ENCODE measurements at places on chromosomes 2 and 18.

- DNase-seq, result no peak
Observed at GRCh38 chr2:74719066-74719465, 65.0 kb downstream of the SEMA4F start.

- DNase-seq, result no peak
Observed at GRCh38 chr2:199441759-199442158, 16.0 kb downstream of the SATB2 start.

GRCh38 chr18:6284761-6285160 lies 129.9 kb downstream of the L3MBTL4 start:
- no peak for DNase-seq

GRCh38 chr2:66236067-66236685 lies 198.7 kb upstream of the MEIS1 start:
- DNase-seq, result no peak

DNA sequence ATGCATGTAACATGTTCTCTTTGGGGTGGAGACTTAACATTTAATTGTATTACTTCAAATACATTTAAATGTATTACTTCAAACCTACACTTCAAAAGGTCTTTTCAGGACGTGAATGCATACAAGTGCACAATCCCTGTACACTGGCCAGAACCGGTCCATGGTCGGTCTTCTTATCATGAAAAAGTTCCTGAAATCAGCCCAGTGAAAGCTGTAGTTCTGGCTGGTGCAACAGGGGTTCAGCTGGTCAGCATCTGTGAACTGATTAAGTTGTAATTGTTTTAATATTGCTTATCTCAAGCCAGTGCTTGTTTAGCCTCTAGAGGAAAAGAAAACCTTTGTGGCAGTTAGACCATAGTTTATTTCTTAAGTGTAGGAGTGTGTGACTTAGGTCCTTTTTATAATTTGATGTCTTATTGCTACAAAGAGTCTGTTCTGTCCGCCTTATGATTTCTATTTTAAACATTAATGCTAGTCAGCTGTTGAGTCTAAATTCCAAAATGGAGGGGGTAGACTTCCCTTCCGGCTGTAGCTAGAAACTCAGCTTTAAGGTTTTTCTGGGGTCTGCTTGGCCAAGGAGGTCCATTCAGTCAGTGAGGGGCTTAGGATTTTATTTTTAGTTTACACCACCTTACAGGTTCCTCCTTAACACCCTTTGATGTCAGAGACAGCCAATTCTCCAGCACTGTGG lies 768 bp upstream of the CYBRD1 start:
- no peak for DNase-seq

GRCh38 chr2:57862153-57862552 lies 184.5 kb upstream of the VRK2 start:
- no peak for DNase-seq

DNA sequence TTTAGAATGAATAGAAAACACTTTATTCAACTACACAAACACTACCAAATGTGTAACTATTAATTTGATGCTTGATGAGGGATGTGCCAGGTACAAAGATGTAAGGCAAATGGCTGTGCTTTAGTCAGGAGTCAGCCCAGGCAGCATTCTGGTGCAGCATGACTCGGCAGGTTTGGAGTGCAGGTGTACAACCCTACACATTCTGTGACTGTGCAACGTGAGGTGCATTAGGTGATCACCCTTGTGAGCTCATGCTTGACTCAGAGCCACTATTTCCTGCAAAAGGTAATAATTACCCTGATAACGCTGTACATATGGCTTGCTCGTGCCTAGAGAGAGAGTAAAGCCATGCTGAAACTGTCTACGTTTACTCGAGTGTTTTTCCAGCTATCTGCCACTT lies 288.7 kb upstream of the DSEL start:
- DNase-seq, result no peak

- no peak for DNase-seq
Observed at GRCh38 chr2:227808936-227809335, 4.7 kb upstream of the CCL20 start.

GRCh38 chr2:176165370-176166050 lies 8.4 kb downstream of the HOXD3 start:
- no peak for DNase-seq

- DNase-seq, result no peak
Observed at GRCh38 chr2:174286172-174286571, 37.8 kb upstream of the OLA1 start.

GRCh38 chr2:38602136-38602731 lies 494 bp downstream of the HNRNPLL start:
- no peak for DNase-seq

- DNase-seq, result no peak
Observed at GRCh38 chr2:72205504-72205881, 57.8 kb upstream of the CYP26B1 start.

GRCh38 chr18:10011061-10011460 lies 97.2 kb downstream of the VAPA start:
- no peak for DNase-seq

DNA sequence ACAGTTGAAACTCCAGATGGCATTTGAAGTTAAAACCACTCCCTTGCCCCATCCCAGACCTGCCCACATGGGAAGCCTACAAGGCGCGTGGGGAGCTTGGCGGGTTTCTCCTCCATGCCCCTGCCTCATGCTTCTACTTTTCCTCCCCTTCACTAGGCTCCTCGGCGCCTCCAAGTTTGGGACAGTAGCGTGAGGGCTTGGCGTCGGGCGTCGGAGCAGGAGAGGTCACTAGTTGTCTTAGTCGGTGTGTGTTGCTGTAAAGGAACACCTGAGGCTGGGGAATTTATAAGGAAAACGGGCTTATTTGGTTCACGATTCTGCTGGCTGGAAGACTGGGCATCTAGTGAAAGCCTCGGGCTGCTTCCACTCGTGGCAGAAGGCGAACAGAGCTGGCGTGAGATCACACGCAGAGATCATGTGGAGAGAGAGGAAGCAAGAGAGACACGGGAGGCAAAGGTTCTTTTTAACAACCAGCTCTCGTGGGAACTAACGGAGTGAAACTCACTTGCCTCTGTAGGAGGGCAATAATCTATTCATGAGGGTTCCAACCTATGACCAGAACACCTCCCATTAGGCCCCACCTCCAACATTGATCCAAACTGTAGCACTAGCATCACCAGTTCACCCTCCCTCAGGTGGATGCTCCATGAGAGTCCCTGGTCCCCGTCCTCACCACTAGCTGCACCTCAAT lies 25.3 kb downstream of the ITM2C start:
- no peak for DNase-seq

Data from AG04450 (cell line).